Osteoblast (primary cell): ENCODE measurements at places on chromosomes 12 and 14. TPM values are rescaled to one million over a fixed set of nuclear protein-coding genes. Genes with fewer than 3 reads are reported as not detected.
A peak's percentile ranks its signal among the peaks of the same experiment; 100 is the strongest.

Gene SRRM4
- total RNA-seq: not detected in 2 replicates

Gene ALDH1L2
- total RNA-seq: 55.4 and 63.9 TPM in 2 replicates

Gene KRT72
- not detected in 2 replicates for total RNA-seq

Gene FOXG1
- total RNA-seq: under 0.01 TPM in 1 of 2 replicates, not detected in the other

Gene B4GALNT1
- total RNA-seq: 1.1 and 2.9 TPM in 2 replicates

DNA sequence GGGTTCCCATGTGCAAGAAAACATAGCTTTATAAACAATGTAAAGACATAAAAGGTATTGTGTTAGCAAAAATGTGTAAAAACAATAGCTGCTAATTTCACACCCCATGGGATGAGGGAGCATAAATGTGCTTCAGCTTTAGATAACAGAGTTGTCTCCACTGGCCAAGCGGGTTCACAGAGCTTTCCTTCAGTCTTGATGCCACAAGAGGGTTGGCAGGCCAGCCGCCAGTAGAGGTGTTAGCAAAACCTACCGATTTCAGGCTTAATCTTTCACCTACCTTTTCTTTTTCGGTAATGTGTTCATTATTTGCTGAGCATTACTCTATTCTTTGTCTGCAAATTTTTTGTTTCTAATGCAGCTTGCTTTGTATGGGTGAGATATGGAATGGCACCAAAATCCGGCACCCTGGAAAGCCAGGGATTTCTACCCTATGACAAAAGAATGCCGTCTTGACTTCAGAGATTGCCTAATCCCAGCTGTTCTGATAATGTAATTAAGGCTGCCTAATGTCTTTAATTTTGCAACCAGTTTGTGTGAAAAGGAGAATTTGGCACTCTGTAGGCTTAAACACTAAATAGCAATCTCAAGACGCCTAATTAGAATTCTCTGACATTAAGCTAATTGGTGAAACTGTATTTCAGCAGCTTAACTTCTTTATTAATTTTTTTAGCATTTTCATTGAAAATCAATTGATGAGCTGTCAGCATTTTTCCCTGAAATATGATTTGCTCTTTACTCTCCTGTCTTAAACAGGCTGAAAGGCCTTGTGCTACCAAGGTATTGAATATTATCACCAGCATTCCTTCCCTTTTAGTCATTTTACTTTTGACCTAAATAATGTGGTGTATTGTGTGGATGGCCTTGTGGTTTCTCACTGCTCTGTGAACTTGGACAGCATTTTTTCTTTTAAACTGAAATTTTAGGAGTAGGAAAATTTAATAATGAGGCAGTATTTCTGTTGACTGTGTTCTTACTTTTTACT lies 60.7 kb downstream of the POLR3B start:
- H3K27me3 ChIP-seq: no peaks in the 10 kb centered on the region
- peak overlapping the region; percentile 68 for H3K27ac ChIP-seq
- peak; percentile 19 for DNase-seq
- peaks cover 10% of the 10 kb centered on the region for H3K36me3 ChIP-seq

- no peaks in the 10 kb centered on the region for H3K36me3 ChIP-seq
- H3K27me3 ChIP-seq: no peaks in the 10 kb centered on the region
- peaks cover 32% of the 10 kb centered on the region for H3K4me1 ChIP-seq
These were observed 215.9 kb downstream of the CHST11 start for GRCh38 chr12:104672501-104673265.

- DNase-seq: no peak
- peaks cover 9% of the 10 kb centered on the region for H3K4me1 ChIP-seq
- no peak overlapping the region for H3K27ac ChIP-seq
- H3K27me3 ChIP-seq: no peaks in the 10 kb centered on the region
These were observed 66.7 kb upstream of the STXBP6 start for GRCh38 chr14:25116607-25117006.

- no peaks in the 10 kb centered on the region for H3K27me3 ChIP-seq
- H3K4me1 ChIP-seq: no peaks in the 10 kb centered on the region
- H3K27ac ChIP-seq: no peak overlapping the region
- H3K4me3 ChIP-seq: no peak overlapping the region
- peaks cover 12% of the 10 kb centered on the region for H3K36me3 ChIP-seq
These were observed 41.7 kb downstream of the WDHD1 start for GRCh38 chr14:54985156-54985555.

GRCh38 chr12:12646483-12647072 lies 34.9 kb downstream of the CREBL2 start:
- peak overlapping the region; percentile 63 for H3K27ac ChIP-seq
- no peak for DNase-seq
- peaks cover 11% of the 10 kb centered on the region for H3K36me3 ChIP-seq
- H3K27me3 ChIP-seq: no peaks in the 10 kb centered on the region

DNA sequence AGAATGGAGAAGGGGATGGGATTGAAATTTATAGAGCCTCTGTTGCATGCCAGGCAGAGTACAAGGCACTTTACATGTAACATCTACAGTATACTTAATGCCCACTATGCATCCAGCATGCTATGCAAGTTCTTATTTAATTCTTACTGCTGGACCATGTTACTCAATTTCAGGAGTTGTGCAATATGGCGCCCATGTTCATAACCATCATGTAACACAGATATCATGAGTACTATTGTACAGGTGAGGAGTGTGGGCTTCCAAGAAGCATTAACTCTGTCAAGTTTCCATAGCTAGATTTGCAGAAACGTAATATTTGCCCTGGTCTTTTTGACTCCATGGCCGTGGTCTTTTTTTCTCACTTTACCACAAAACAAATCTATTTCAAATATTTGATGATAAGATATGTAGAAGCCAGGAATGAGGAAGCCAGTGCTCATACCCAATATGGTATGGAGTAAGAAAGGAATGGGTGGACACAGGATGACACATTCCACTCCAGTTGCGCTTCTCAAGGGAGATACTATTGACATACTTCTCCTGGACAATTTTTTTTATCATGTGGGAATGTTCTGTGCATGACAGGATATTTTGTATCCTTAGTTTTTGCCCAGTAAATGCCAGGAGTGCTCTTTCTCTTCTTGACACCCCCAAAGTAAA lies 191.8 kb downstream of the C12orf75 start:
- H3K36me3 ChIP-seq: no peaks in the 10 kb centered on the region
- DNase-seq: no peak
- H3K27ac ChIP-seq: no peak overlapping the region
- peaks cover 11% of the 10 kb centered on the region for H3K4me1 ChIP-seq
